ENCODE measurements at places on chromosomes 6 and 20.

DNA sequence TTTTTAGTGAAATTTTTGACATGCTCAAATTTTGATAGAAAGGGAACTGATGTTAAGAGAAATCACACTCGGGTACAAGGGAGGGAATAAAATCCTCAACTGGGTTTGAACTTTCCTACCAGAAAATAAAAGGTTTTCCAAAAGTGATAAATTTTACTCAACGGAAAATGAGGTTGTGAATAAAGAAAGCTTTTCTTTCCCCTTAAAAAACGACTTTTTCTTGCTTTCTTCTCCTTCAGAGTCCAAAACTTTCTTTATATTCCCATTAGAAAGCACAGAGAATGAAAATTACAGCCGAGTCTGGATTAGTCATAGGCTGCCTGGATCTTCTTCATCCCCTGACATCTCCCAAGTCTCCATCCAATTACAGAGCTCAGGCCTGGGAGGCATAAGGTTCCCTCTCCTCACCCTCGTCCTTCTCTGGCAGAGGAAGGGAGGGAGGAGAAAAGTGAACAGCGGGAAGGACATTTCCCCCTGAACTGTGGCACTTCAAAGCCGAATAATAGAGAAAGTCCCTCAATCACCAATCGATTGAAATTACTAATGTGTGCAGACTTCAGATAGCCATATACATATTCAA lies 28.1 kb upstream of the QKI start:
- no peak for DNase-seq

GRCh38 chr6:110642711-110643110 lies 166.3 kb upstream of the SLC22A16 start:
- DNase-seq: no peak

DNA sequence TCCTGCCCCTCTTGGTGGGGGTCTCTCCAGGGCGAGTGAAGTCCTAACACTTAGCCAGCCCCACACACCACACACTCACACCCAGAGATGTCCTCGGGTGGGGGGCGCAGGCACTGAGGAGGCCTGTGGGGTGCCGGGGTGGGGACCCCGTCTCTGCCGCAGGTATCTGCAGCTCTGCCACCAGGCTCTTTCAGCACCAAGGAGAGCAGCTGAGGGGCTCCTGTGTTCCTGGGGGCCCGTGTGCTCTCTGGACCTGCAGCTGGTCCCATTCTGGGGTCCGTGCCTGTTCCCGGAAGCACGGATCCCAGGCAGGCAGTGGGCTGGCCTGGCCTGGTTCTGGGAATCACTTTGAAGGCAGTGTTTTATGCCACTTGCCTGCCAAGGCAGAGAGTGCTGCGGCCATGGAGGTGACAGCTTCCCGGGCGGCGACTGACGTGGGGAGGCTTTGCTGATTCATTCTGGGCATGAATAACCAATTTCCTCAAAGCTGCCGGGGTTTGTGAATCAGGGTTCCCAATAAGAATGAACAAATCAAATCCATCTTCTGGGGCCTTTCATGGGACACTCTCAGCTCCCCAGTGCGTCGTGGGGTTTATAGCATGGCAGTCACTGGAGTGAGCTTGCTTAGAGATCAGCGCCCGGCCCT lies 54.4 kb upstream of the SLCO4A1 start:
- DNase-seq: no peak

- no peak for DNase-seq
These were observed 78.4 kb downstream of the GMPR start for GRCh38 chr6:16316741-16317251.

- no peak for DNase-seq
These were observed 292.1 kb downstream of the ESR1 start for GRCh38 chr6:152099446-152100182.

DNA sequence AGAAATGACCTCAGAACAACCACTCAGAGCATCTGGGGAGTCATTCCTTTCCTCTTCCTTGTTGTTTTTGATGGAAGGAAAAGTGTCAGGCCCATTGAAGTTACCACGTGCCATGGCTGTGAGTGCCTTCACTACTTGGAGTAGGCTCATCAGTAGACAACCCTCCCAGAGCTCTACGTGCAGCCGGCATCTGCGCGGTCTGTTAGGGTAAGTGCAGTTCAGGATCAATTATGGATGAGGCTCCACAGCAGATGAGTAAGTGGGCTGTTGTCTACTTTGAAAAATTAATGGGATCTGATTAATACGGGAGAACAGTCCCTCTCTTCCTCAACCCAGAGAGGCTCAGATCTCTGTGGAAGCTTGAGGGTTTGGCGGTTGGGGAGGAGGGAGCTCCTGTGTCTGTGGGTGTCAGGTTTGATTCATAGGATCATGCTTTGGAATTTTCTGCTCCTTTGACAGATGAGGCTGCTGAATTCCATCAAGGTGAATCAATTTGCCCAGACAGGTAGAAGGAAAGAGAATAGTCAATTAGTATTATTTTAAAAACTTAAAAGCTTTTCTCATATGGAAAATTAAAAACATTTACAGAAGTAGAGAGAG lies 93.8 kb upstream of the TOX2 start:
- DNase-seq: no peak

DNA sequence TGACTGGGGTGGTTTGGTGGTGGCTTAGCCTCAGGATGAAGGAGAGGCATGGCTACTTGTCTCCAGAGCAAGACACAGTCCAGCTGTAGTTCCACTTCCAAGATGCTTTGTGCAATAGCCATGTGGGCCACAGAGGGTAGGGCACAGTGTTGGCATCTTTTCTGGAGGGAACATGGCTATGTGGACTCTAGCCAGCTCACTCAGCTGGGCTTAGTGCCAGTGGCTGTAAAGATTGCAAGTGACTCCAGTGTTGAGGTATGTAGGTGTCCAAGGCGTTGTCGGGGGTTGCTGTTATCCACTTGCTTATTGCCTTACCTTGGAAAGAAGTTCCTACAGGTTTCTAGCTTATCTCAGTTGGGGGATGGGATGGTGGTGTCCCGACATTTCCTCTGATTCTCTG lies 233.4 kb downstream of the CD109 start:
- no peak for DNase-seq

GRCh38 chr6:43981363-43981990 lies 145.8 kb downstream of the MRPL14 start:
- DNase-seq: no peak

GRCh38 chr20:2920473-2920872 lies 47.2 kb downstream of the PTPRA start:
- peak; percentile 83 for DNase-seq

DNA sequence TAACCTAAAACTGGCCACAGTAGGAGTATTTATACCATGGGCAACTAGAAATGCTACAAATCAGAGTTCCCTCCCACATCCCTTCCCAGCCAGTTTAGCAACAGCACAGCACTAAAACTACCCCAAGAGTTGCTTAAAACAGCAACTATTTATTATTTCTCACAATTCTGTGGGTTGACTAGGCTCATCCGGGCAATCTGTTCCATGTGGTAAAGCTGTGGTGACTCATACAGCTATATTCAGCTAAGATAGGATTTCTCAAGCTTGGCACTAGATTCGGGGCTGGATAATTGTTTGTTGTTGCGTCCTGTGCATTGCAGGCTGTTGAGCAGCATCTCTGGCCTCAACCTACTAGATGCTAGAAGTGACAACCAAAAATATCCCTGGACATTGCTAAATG lies 8.6 kb upstream of the HECA start:
- no peak for DNase-seq

DNA sequence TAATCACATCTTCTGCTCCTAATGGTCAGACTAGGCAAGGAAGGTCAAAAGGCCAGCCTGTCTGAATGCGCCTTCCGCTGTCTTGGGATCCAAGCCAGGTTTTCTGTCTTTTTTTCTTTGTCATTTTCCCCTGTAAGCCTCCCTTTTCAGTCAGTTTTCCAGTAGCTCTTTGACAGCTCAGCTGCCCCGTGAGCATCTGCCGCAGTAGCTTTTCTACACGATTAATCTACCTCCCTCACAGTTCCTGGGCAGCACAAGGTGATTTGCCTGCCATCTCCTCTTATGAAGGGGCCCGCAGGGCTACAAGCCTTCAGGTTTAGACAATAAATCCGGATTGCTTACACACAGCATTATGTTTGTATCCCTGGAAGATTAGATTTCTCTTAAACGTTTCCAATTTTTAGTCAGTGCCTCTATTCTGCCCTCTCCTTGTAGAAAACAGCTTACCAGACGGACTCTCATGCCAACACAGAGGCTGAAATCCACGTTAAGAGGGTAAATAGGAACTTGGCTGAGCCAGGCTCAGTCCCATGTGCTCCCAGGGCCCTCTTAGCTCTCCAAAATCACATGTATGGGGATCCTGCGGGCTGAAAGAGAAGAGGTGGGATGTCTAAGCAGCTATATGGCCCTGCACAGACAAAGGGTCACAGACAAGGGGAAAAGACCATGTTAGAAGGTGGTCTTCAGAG lies 77.2 kb downstream of the LY86 start:
- no peak for DNase-seq

- no peak for DNase-seq
These were observed 78.5 kb upstream of the SIRPA start for GRCh38 chr20:1816384-1817381.

DNA sequence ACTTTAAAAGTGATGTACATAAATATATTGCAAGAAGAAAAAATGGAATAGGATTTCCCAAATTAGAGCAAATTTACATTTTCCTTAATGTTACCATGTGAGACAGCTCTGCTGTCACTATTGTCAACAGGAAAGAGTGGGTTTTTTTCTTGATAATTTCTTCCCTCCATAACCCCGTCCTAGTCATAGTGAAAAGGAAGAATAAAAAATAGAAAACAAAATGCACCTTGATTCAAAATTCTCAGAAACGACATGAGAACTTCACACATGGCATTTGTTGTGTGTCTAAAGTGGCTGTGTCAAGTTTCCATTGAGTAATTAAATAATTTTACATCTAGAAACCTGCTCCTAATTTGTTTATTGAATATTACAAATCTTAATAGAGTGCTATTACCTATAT lies 945.2 kb upstream of the SLC35B3 start:
- DNase-seq: no peak

GRCh38 chr6:150256618-150257272 lies 112.1 kb upstream of the IYD start:
- DNase-seq: no peak

GRCh38 chr6:101117393-101118135 lies 236.4 kb upstream of the ASCC3 start:
- no peak for DNase-seq

- DNase-seq: no peak
These were observed 497.4 kb upstream of the SULF2 start for GRCh38 chr20:48282591-48283228.

GRCh38 chr6:127924440-127924839 lies 23.6 kb upstream of the THEMIS start:
- no peak for DNase-seq

GRCh38 chr6:45310118-45310788 lies 17.9 kb upstream of the RUNX2 start:
- no peak for DNase-seq

- peak; percentile 27 for DNase-seq
These were observed 19.2 kb upstream of the ZSCAN16 start for GRCh38 chr6:28105245-28105639.

GRCh38 chr6:21905531-21905930 lies 312.0 kb downstream of the SOX4 start:
- peak; percentile 61 for DNase-seq

DNA sequence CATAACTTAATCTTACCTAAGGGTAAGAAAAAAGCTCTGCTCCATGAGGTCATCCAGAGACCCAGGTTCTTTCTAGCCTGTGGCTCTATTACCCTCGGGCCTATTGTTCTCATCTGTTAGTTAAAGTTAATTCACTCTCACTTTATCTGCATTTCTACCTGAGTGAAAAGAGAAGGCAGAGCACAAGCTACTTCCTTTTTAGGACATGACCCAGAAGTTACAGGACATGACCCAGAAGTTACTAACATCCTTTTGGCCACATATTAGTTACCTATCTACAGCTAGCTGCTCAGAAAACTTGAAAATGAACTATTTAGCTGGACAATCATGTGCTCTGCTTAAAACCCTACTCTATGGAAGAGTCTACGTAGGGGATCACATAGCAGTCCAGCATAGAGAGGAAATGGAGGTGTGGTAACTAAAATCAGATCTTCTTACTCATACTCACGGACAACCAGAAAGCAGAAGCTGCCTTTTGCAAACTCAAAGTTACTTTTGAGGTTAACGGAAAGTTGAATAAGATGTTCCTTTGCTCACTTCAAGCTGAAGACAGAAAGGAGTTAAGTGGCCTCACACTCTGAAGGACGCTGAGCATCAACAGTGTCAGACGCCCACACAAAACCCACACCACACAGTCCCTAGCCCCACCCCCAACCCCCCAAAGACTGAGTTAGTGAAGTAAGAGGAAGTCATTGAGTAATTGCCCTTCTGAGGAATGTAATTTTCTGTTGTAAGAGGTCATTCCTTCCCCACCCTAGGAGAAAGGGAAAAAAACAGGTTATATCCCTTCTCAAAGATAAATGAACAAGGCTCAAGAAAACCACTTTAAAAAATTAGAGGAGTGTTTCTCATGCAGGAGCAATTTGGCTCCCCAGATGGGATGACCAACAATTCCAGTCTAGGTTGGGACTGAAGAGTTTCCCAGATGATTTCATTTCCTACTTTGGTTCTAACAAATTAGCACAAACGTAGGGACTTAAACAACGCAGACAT lies 45.9 kb upstream of the TAB2 start:
- DNase-seq: no peak

- DNase-seq: no peak
These were observed 7.1 kb downstream of the CALHM6 start for GRCh38 chr6:116468293-116468692.

DNA sequence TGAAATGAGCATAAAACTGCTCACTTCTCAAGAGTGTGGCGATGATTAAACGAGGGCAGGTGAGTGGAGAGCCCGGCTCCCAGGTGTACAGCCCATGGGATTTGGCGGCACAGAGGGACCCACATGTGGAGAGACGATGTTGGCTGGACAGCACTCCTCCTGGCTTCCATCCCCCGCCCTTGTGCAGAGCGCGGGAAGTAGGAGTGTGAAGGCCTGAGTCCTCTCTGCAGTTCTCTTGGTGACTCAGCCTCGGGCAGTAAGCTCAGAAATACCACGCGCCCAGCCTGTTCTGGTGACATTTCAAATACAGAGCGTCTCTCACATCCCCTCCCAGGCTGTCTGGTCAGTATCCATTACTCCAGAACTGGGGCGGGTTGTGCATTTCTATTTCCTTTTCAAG lies 94.2 kb upstream of the SRSF6 start:
- DNase-seq: no peak

DNA sequence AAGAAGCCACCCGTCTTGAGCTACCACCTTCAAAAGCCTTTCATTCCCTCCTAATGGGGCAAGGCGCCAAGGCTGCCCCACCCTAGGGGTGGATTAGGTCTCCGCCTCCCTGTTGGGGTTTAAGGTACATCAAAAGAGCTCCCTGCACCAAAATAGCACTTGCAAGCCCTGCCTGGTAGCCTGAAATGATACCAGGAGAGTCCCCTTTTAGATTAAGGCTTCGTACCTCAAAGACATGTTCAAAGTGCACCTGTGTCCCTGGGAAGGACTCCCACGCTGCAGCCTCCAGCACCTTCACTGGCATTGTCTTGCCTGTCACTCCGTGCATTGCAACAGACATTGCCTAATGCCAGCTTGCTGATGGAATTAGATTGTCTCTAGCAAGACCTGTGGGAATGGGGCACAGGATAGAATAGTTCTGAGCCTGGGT lies 15.7 kb upstream of the CDKN1A start:
- no peak for DNase-seq

- DNase-seq: no peak
These were observed 15.3 kb downstream of the PPARD start for GRCh38 chr6:35357677-35358076.

GRCh38 chr20:44633872-44634600 lies 17.5 kb downstream of the ADA start:
- DNase-seq: no peak

All from NCI-H510A treated with DMSO at 0.1 percent for 48 hours (cell line).